ENCODE measurements at places on chromosomes 7 and 10.

- DNase-seq = peak; percentile 10
These were observed 643.1 kb upstream of the SEMA3D start for GRCh38 chr7:85829817-85830432.

GRCh38 chr7:102303669-102304422 is 17.2 kb downstream of the SH2B2 start:
- peak; percentile 52 for DNase-seq

DNA sequence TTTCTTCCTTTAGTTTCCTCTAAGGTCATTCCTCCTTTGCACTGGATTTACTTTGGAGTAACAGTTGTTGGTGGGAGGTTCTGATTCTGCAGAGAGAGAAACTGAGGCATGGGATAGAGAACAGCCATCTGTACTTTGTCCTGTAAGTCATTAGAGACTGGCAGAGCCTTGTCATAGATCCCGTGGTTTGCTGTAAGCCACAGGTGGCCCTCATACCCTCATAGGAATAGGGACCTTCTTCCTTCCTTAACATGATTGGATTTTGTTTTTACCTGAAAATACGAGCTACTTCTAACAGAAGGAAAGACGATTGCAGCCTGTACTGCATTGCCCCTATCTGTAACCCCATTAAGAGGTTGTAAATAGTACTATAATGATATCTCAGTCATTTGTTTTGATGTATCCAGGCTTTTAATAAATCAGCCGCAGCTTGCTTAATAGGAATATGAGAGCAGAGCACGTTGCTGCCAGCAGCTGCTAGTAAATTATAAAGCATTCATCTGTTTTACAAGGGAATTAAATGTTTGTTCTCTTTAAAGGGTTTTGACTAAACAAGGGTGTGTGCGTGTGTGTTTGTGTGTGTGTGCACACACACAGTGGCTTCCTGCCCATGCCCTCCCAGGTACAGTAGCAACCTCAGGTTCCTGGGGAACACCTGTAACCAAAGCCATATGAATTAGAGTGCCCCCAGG is 249.8 kb downstream of the AUTS2 start:
- DNase-seq = no peak

DNA sequence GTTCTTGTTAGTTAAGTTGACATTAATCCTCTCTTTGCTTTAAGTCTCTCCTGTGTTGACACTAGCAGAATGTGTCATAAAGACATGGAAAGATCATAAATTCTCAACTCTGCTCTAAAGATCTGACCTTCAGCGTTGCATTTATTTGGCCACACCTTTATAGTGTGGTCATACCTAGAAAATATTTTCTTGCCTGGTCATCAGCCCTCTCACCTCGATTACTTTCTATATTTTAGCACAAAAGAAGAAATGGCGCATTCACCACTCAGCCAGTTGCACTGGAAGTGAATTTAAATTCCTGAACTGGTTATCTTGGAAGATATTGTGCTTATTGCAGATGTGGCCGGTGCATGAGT is 96.7 kb upstream of the PDCD4 start:
- DNase-seq = no peak

- no peak for DNase-seq
These were observed 34.5 kb upstream of the FRMD4A start for GRCh38 chr10:14365266-14365665.

GRCh38 chr10:45001381-45002148 is 842 bp downstream of the ZNF22 start:
- peak; percentile 27 for DNase-seq

DNA sequence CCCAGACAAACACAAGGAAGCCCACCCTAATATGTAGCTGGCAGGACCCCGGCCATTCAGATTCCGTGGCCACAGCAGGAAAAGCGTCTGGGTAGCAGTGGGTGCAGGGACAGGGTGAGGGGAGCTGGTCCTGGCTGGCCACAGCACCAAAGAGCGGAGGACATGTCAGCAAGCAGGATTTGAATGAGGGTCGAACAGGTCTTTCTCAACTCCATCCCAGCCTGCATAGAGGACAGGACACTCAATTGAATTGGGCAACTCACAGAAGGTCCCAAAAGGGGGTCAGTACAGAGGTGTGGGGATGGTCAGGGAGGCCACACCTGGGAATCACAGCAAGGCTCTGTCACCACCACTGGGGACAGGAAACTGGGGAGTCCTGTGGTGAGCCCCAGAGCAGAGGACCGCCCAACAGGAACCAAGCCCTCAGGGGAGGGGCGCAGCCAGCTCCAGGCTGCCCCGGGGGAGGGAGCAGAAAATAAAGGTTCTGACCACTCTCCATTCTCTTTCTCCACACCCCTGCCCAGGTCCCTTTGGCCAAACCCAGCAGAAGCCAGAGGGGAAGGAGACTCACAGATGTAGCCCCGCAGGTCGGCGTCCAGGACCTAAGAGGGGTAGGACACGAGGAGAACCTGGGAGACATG is 108.7 kb upstream of the PPP2R2D start:
- no peak for DNase-seq

DNA sequence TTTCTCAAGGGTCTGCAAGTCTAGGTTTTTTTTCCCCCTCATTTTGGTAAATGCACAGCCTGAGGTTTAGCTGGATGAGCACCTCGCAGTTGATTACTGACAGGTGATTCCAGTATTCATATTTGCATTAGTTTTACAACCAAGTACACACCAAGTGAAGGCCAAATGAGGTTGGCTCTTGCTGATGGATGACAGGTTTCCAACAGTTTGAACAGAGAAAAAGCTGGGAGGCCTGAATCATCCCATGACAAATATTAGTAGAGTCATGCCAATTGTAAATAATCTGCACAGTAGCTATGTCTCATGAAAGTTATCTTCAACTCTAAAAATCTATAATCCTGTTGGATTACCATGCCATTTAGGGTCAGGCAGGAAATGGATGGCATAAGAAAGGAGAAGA is 399.8 kb downstream of the HTR7 start:
- peak; percentile 2 for DNase-seq

GRCh38 chr7:6181136-6181535 is 91.3 kb downstream of the CYTH3 start:
- DNase-seq = no peak

DNA sequence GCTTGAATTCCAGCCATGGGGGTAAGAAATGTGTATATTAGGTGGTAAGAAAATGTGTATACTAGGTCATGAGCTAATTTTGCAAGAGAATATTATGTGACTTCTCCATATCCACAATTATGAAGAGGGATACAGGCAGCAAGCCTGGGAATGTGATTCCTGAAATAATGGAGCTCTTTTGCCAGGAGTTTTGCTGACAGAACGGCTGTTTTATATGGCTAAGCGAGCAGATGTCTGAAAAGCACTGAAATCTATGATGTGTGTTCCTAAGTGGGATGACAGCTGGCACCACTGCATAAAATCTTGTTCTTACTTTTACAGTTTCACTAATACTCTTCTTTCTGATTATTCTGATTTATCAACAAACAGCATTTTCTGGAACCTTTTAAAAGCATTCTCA is 386.0 kb upstream of the HPS1 start:
- no peak for DNase-seq

- no peak for DNase-seq
These were observed 91.6 kb downstream of the PPP1R9A start for GRCh38 chr7:94999069-94999351.

DNA sequence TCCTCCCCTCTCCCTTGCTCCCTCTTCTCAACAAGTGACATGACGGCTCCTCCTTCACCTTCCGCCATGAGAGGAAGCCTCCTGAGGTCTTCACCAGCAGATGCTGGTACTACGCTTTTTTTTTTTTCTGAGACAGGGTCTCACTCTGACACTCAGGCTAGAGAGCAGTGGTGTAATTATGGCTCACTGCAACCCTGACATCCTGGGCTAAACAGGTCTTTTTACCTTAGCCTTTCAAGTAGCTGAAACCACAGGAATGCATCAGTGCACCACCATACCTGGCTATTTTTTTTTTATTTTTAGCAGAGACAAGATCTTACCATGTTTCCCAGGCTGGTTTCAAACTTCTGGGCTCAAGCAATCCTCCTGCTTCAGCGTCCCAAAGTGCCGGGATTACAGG is 43.6 kb downstream of the MDH2 start:
- no peak for DNase-seq

DNA sequence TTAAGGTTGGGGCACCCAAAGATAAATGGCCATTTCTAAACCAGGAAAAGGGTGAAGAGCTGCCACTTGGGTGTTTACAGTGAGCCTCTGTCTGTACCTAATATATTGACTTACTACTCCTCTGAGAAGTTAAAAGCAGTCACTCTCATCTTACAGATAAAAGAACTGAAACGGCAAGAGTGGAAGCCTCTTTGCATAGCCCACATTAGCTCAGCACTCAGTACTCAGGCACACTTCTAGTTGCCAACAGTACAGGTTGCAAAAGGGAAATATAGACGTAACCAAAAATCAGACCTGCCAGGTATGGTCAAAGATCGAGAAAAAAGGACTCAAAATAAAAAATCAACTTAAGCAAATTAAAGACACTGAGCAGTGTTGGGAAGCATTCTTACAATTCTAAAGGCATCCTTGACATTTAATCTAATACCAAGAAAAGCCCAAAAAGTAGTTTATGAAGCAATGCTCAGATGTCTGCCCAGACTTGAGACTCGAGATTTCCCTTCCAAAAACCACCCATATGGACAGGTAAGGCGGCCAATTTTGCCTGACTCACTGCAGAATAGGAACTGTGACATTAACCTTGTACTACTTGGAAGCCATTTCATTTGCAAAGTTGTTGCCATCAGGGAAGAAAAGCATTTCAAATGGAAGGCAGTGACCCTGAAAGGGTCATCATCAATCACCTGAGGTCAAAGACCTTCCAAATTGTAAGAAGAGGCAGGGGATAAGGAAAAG is 139.3 kb downstream of the SLC25A13 start:
- no peak for DNase-seq

GRCh38 chr10:119737039-119737663 is 11.3 kb downstream of the INPP5F start:
- no peak for DNase-seq

DNA sequence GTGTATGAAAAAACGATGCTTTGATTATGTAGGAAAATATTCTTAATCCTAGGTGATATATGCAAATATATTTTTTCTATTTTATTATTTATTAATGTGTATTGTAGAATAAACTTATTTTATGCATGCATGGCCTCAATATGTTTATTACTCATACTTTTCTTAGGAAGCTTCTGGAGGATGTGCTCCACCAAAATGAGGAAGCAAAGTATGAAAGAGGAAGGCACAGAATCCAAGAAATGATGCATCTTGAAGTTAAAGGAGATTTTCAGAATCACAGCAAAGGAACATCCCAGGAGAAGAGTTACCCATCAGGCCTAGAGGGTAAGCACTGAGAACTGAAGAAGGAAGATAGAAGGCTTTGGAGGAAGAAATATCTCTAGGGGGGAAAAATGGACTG is 35.0 kb upstream of the MRPS16 start:
- no peak for DNase-seq

DNA sequence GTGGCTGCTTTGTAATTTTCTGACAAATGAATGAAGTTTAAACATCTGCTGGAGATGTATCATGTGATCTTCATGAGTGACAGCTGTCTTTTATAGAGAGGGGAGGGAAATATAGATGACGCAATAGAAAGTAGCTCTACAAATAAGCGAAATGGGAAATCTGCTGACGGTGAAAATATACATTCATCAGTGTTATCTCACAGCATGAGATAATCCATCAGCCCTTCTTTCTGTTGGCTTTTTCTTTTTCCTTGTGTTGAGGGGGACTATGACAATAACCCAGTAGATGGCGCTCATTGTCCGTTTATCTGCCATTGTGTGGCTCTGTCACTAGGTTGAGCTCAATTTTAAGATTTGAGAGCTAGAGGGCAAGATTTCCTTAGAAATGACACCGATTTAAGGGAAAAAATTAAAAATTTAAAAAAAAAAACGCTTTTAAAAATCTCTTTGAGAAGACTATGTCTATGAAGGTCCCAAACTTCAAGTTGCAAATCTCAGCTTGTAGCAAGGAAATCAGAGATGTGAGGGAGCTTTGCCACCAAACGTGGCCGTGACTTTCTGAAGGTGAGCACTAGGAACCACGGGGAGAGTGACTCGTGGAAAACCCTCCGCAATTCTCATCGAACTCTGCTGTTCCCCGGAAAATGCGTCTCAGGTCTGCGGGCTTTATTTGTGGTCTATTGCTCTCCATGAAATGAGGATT is 114.6 kb upstream of the SFMBT2 start:
- peak; percentile 40 for DNase-seq

DNA sequence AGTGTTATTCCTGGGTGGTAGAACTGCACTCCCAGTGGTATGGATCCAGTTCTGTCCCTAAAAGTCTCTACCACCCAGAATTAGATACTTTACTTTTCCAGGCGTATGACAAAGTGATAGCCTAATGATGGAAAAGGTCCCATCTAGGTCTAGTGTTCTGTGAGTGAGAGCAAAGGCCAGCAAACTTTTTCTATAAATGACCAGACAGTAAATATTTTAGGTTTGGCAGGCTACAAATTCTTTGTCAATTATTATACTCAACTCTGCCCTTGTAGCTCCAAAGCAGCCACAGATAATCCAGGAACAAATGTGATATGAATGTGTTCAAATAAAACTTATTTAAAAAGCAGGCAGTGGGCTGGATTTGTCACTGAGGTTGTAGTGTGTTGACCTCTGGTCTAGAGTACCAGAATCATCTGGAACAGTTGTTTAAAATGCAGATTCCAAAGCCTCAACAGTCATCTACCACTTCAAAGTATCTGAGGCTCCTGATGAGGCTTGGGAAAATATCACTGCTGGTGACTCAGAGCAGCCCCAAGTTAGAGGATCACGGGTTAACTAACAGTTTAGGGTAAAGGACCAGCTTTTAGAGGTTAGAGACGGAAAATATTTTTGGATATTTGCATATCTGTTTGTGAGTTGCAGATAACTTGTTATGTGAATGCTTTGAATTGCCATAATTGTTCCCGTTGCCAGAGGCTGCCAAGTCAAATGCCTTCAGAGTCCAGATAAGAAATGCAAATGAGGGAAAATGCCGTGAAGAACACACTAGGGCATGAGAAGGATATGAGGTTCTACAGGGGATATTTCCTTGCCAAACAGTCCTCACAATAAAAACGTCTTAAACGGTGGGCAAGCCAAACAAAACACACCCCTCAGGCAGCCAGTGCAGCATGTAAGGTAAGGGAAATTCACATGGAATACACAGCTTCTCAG is 19.4 kb downstream of the NRAP start:
- DNase-seq = no peak
